NCI-H446 (cell line): ENCODE measurements at places on chromosomes 3 and 15.

GRCh38 chr3:170534227-170534626 lies 51.6 kb downstream of the SLC7A14 start:
- DNase-seq: no peak

GRCh38 chr15:93803421-93804152 lies 427.8 kb upstream of the MCTP2 start:
- DNase-seq: no peak

GRCh38 chr3:127585813-127586413 lies 4.6 kb downstream of the TPRA1 start:
- DNase-seq: no peak

GRCh38 chr3:159169828-159170227 lies 368.0 kb downstream of the MFSD1 start:
- no peak for DNase-seq

- no peak for DNase-seq
These were observed 166.4 kb upstream of the TLE3 start for GRCh38 chr15:70264014-70264582.

DNA sequence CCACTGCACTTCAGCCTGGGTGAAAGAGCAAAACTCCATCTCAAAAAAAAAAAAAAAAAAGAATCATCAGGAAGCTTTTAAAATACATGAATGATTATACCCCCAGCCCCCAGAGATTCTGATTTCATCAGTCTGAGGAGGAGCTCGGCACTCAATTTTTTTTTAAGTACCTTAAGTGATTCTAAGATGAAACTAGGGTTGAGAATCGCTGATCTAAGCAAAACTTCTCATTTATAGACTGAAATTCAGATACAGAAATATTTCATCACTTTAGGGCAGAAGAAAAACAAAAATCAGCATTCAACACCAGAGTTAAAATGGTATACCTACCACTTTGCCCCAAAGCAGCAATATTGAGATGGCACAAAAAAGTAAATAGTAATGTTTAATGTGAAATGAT lies 24.7 kb downstream of the CPA3 start:
- DNase-seq: no peak

GRCh38 chr3:166388321-166388720 lies 551.1 kb upstream of the BCHE start:
- DNase-seq: no peak

- no peak for DNase-seq
These were observed 43.4 kb downstream of the FEZF2 start for GRCh38 chr3:62329971-62330370.

DNA sequence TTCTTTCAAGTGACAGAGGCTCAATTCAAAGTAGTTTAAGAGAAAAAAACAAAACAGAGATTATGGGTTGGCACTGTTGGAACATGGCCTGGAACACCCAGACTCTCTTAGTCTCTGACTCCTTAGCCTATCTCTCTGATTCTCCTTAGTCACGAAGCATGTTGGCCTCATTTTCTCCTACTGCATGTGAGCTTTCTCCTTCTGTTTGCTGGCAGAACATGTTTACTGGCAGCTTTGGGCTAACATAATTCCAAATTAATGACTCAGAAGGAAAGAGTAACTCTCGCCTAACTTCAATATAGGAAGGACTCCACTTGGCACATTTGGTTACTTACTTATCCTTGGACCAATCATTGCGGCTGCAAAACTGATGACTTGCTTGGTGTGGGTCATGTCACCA lies 21.7 kb upstream of the CCDC39 start:
- no peak for DNase-seq

GRCh38 chr3:66885326-66886000 lies 112.6 kb upstream of the KBTBD8 start:
- DNase-seq: no peak

- no peak for DNase-seq
These were observed 460.5 kb downstream of the TUSC7 start for GRCh38 chr3:117170094-117170493.
